ENCODE measurements at places on chromosomes 6 and 20.

- peak; percentile 76 for DNase-seq
Measured at GRCh38 chr20:45771182-45771759, 20.4 kb downstream of the WFDC3 start.

- DNase-seq = no peak
Measured at GRCh38 chr20:14773486-14773885, 436.1 kb upstream of the FLRT3 start.

- DNase-seq = no peak
Measured at GRCh38 chr6:121055572-121056163, 278.6 kb downstream of the TBC1D32 start.

- DNase-seq = no peak
Measured at GRCh38 chr6:52636830-52637229, 34.1 kb upstream of the TMEM14A start.

DNA sequence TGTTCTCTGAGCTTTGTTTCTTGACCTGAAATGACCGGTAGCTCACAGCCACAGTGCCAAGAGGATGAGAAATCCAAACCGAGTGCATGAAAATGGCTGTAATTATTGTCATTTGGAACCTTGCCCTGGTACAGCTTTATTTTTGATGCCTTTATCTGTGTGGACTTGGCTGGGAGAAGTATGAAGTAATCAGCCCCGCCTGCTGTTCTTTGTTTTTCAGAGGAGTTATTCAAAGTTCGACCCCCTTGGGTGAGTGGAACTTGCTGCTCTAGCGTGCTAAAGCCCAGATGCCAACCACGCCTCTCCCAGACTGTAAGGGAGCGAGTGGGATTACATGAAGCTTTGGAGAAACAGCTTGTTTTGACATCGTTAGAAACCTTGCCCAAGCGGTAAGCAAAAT, 48.3 kb downstream of the ECT2L start:
- no peak for DNase-seq

DNA sequence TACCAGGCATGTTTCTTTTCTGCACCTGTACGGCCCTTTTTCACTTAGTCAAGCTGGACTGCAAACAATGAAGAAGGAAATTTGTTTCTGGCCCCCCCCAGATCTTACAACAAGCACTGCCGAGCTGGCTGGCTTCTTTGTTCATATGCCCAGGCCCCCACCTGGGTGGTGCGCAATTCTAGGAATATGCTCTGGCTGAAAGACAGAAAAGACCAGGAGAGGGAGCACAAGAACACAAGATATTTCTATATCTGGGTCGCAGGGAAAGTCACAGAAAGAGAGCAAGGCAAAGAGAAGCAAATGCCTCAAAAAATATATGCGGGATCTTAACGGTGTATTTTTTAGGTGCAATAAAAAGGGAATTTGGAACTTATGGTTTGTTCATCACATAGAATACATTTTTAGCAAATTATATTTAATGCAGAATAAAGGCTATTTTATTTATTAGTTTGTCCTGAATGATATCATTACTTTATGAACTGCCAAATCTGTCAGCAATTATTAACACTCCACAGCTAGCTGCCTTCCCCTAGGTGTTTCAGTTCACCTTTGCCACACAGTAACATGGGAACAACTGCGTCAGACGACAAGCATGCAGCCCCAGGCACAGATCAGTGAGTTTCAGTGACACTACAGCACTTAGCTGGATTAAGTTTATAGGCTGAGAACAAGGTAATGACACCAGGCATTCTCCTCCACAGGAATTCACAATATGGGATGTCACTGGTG, 76.5 kb downstream of the GJA10 start:
- no peak for DNase-seq

DNA sequence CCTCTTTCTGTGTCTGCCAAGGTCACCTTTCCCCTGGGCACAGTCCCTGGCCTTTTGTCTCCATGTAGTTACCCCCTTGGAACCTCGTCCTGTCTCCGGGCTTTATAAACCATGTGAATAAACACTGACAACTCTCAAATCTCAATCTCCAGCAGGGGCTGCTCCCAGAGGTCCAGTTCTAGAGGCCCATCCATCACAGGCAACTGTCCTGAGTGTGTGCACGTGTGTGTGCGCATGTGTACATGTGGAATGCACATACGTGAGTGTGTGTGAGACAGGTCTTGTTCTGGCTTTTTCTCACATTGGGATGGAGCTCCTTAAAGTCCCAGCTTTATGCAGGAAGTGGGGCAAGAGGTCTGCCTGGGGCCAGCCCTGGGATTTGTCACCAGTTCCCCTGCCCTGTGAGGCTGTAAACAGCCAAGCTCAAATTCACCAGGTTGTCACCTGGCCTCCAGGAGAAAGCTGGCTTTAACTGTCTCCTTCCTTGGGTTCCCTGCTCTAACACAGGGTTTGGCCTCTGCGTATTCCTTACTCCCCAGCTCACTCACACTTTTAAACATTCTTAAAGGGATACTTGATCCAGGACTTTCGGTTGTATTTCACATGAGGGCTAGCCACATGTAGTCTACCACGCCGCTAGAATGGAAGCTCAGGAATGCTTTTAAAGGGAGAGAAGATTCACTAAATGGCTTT, 42.7 kb downstream of the RAMACL start:
- no peak for DNase-seq

DNA sequence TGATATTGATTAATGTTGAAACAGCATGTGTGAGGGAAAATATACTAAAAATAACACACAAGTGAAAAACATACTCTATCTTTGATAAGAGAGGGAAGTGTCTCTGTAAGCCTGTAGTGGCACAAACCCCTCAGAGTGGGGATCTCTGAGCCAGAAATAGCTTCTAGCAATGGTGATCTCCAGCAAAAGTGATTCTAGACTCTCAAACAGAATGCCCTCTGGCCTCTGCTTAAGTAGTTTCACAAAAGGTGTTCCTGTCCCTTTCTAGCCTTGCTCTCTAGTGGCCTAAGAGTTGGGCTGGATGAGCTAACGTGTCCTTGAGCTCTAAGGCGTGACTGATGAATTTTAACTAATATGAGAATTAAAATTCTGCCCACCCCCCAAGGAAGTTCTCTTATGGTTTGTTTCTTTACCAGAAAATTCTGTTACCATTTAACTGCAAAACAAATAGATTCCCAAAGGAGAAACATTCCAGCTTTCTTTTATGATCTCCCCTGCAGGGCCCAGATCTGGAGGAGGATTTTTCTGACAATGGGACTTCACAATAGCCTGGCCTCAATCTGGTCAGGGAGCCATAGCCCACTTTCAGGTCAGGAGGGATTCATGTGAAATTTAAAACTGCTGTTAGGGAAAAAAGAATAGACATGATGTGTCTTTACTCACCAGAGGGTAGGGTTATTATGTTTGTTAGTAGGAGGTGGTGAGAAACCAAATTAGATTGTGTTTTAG, 182.5 kb upstream of the LAMP5 start:
- no peak for DNase-seq

GRCh38 chr6:161711938-161712337, 438.1 kb upstream of the AGPAT4 start:
- DNase-seq = no peak

GRCh38 chr6:16344756-16345155, 106.4 kb downstream of the GMPR start:
- DNase-seq = no peak

DNA sequence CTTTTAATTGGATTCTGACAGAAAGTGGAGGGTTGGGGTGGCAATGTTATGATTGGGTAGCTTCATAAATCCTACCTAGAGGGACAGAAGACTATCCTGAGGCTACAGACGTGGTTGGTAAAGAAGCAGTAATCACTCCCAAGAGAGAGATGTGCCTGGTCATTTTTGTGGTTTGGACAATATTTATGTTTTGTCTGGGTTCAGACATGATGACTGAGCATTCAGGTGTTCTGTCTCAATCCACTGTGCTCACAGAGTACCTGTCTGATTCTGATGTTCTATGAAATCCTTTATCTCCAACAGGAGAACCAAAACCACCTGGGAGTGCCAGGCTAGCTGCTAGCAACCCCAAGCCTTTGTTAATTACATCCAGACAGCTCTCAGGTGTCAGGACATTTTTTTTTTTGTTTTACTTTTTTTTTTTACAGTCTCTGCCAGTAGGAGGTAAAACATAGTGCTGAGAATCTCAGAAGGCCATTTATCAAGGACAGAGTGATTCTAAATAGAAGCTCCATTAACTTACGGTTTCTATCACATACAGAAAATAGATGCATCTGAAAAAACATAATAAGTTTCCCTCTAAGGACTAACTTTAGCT, 1.6 kb upstream of the HLA-DQA1 start:
- DNase-seq = no peak

DNA sequence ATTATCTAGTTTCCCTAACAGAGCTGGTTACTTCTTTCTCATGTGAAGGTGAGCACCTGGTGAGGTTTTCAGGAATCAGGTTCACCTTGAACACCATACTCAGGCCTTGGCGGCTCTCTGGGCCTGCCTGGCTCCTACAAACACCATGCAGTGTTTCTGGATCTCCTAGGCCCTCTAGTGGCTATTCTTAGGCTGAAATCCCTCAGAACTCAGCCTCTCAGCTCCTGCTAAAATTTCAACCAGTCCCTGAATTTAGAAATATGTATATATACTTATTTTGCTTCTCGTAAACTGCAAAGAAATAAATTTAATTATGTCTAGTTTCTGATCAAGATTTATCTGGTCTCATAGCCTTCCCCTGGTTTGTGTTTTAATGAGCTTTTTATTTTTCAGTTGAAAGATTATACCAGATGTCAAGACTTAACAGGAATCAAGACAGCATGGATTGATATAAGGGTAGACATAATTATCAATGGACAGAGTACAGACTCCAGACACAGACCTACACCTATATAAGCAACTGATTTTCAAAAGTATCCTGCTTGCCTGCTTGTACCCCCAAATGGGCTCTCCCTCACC, 55.9 kb downstream of the ANKEF1 start:
- DNase-seq = no peak

DNA sequence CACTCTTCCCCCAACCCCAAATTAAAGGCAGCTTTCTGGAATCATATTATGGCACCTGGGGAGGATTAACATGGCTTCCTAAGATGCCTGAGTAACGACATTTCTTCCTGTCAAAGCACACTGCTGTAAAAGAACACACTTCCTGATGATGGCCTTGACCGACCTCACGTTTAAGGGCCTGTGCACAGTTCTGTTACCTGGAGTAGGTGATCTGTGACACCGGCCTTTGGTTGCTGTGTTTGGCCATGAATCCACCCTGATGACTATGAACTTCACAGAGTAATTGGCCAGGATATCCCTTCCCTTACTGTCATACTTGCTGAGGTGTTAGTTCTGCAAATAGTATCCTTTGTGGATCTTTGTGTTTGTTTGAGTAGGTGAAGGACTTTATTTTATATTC, 45.8 kb downstream of the PLCB4 start:
- DNase-seq = no peak

DNA sequence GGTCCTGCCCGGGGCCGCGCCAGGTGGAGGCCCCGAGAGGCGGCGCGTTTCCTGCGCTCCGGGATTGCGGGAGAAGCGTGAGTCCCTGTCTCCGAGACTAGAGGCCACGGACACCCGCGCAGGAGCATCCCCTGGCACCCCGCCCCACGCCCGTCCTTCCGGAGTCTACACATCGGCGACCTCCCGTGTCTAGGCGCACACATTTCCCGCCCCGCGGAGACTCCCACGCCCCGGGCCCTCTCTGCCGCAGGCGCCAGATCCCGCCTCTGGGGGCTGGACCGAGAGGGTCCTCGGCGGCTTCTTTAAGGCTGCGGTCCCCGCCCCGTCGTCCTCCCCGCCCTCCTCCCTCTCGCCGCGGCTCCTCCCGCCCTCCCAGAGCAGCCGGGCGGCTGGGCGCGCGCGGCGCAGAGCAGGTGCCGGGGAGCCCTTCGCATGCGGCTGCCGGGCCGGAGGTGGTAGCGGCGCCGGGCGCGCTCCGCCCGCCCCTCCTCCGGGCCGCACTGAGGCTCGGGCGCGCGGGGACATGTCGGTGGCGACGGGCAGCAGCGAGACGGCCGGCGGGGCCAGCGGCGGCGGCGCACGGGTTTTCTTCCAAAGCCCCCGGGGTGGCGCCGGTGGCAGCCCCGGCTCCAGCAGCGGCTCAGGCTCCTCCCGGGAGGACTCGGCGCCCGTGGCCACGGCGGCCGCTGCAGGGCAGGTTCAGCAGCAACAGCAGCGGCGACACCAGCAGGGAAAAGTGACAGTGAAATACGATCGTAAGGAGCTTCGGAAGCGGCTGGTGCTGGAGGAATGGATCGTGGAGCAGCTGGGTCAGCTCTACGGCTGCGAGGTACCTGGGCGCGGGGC, at the start of gene PPP1R14C:
Gene PPP1R14C, plus strand, starts transcription at position 375 of the 846 bp plus-strand sequence. Its CDS starts 149 bp downstream, at position 524.
- DNase-seq = peak; percentile 12

DNA sequence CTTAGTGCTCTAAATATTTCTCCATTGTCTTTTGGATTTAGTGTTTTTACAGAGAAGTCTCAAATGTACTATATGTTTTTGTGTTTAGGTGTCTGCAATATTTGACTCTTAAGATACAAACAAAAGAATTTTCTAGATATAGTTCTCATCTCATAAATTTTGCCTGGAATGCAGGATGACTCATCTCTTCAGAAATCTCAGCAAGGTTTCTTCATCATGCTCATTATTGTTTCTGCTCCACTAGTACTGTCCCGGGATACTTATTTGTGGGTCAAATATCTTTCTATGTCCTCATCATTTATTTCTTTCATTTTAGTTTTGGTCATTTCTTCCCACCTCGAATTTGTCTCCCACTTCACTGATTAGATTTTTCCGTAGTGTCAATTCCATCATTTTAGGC, 9.5 kb downstream of the AHI1 start:
- DNase-seq = no peak

DNA sequence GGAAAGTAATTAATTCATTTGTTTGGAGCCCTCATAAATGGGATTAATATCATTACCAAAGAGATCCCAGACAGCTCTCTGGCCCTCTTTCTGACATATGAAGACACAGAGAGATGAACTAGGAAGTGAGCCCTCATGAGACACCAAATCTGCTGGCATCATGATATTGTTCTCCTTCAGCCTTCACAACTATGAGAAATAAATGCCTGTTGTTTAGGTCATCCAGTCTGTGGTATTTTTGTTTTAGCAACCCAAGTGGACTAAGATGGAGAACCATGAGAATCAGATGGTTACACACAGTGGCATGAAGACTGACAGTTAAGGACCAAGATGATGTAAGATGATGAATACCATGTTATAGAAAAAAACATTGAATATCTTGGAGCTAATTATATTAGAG, 16.9 kb upstream of the HBS1L start:
- DNase-seq = no peak

GRCh38 chr6:124854338-124854922, 107.8 kb upstream of the RNF217 start:
- no peak for DNase-seq

- DNase-seq = no peak
Measured at GRCh38 chr6:33880766-33881165, 77.0 kb upstream of the MLN start.

Data from stimulated activated CD4-positive, alpha-beta T cell treated with anti-CD3 and anti-CD28 coated beads, Interleukin-2, amount 100 ng/mL, for 48 hours (primary cell).